ENCODE measurements at places on chromosomes 16 and 17.

DNA sequence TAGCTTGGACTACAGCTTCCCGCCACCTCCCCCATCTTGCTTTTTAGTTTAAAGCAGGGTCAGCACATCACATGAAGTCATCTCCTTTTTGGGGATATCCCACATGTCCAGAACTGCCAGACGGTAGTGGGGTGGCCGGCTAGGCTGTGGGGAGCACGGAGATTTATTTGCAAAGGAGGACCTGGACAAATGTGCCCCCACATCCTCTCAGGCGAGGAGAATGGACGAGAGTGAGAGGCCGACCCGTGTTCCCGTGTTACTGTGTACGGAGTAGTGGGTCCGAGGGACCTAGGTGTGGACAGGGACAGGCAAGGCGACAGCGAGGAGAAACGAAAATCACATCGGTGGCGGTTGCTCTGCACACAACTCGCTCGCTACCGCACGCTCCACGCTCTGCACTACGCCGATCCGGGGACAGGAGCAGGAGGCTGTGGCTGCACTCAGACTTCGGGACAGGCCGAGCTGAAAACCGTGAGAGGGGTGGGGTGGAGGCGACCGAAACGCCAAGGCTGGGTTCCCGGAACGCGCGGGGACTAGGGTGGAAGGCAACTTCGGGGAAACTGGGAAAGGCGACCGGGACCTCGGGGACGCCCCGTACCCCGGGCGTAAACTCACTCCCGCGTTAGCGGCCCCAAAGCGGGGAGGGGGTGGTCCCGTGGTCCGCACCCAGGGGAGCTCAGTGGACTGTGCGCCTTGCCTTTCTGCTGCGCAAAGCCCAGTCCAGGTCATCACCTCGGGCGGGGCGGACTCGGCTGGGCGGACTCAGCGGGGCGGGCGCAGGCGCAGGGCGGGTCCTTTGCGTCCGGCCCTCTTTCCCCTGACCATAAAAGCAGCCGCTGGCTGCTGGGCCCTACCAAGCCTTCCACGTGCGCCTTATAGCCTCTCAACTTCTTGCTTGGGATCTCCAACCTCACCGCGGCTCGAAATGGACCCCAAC is at the start of gene MT1A:
Gene MT1A, plus strand, starts transcription at position 853 of the 937 bp plus-strand sequence. Its CDS starts 73 bp downstream, at position 926.
- no peak for DNase-seq

DNA sequence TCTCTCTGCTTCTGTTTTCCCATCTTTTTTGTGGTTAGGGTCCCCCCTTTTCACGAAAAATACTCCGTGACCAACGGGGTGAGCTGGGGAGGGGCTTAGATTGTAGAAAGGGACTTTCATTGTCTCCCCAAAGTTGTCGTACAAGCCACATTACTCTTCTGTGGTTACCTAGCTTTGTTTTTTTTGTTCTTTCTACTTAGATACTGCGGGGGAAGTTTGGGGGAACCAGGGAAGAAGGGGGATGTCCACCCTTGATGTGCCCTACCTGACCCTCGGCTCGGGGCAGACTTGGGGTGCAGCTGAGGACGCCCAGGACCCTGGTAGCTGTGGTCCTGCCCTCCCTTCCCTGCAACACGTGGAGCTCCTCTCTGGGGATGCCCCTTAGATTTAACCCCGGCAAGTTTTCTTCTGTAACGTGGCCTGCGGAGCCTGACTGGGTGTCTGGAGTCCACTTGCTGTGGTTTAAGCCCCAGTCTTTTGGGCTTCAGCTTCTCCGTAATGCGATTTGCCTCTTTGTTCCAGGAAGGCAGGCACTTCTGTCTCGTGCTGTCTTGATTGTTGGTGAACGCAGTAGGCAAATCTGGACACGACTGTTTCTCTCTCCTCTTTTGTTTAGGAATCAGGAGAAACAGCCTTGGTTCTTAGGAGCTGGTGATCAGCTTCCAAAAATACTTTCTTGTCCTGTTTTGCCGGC is 892 bp downstream of the ABCC1 start:
- DNase-seq = peak; percentile 39

DNA sequence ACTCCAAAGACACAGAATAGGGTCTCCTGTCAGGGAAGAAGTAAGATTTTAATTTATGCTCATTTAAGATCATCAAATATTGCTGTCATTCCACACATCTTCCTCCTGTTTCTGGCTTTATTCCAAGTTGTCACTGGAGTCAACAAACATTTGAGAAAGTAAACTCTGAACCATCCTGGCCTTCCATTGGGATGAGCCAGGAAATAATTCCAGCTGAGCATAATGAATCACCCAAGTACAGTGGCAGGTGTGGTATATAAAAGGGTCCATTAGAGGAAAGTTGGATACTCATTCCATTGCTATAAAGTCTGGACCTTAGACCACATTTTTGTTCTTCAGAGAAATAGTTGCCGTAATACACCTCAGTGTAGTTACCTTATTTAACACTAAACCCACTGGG is 246.1 kb downstream of the SLC39A11 start:
- DNase-seq = no peak

- DNase-seq = no peak
Observed at GRCh38 chr16:46774743-46775177, 26.6 kb upstream of the MYLK3 start.

DNA sequence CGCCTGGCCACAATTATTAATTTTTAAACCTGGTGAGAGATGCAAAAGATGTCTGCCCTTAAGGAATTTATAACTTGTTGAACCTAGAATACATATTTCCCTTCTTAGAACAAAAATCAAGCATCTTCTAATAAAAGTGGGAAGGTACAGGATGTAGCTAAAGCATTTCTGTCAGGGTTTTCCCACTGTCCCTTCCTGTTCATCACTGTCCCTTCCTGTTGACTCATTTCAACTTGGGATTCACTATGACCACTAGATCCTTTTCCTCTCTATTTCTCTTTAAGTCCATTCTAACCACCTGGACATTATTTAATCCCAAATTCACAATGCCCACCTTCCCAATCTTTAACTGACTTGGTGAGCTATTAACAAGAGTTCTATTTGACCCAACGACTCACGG is 33.9 kb upstream of the CDRT4 start:
- DNase-seq = no peak
